ENCODE measurements at places on chromosomes 6 and 20.

DNA sequence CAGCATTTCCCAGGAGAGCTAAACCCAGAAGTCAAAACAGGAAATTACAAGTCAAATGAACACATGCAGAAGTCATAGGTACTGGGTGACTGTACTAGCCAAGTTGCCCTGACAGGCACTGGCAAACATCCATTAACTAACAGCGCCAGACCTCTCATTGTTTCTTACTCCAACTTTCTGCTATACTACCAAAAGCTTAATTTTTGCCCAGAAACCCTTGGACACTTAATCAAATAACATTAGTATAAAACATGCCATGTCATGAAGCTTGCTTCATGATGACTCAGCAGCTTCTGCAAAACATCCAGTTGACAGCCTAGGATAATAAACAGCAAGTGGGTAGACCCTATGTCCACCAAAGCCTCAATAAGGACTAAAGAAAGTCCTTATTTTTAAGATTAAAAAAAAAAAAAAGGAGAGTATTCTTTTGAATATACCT is 3.5 kb downstream of the NUP153 start:
- DNase-seq: no peak

GRCh38 chr6:65566117-65566516 is 140.9 kb downstream of the EYS start:
- DNase-seq: no peak

GRCh38 chr6:81253821-81254220 is 498.7 kb downstream of the TENT5A start:
- DNase-seq: no peak

GRCh38 chr6:26332408-26332807 is 32.6 kb upstream of the BTN3A2 start:
- no peak for DNase-seq

DNA sequence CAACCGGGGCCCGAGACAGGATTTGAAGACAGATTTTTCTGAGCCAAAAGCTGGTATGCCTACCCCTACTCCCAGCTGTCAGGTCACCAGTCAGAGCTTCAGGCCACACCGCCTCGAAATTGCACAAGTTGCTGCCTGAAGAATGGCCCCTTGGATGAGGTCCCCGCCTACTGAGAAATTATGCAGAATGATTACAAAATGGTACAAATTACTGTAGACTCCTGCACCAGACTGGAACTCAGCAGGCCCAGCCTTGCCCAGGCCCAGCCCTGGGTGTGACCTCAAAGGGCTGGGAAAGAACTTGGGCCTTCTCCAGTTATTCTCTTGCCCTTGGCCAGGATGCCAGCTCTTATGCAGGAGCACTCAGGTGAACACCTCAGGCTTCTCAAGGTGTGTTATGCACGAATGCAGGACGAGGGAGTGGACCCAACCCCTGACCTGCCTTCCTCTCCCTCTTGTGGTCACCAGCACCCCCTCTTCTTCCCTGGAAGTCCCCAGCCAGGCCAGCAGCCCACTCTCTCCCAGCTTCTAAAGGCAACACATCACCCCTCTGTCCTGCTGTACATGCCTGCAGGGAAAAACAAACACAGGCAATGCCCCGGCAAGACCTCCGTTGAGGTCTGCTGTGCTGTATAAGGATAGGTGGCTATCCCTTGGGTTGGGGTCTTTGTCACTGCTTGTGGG is 88.7 kb upstream of the NAA20 start:
- no peak for DNase-seq

GRCh38 chr6:137236581-137237355 is 17.6 kb upstream of the IFNGR1 start:
- DNase-seq: no peak

DNA sequence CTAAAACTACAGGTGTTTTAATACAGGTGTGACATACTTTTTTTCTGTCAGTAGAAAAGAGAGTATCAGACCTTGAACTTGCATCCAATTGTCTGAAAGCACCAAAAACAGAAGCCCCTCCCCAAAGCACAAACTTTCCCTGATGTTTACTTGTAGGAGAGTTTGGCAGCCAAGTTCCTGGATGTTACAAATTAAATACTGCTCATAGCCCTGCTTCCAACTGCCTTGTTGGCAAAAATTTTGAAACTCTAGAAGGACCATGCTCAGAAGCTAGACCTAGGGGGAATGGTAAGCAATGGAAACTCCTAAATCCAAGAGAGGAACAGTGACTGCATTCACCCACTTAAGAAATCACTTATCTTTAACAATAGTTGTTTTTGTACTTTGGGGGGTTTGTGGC is 17.0 kb upstream of the ARG1 start:
- no peak for DNase-seq

DNA sequence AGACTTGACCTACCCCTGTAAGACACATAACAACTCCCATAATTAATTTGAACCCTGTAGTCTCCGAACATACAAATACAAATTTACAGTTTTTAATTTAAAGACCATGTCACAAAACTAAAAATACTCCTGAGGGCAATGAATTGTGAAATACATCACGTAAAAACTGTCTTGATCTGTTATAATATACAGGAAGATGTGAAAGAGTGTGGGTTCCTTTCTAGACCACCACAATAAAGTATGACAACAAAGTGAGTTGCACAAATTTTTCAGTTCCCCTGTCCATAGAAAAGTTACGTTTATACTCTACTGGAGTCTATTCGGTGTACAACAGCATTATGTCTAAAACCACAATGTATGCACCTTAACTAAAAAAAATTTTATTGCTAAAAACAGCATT is 11.0 kb upstream of the BLOC1S5 start:
- DNase-seq: no peak

GRCh38 chr6:148888856-148889255 is 142.0 kb downstream of the UST start:
- DNase-seq: no peak

DNA sequence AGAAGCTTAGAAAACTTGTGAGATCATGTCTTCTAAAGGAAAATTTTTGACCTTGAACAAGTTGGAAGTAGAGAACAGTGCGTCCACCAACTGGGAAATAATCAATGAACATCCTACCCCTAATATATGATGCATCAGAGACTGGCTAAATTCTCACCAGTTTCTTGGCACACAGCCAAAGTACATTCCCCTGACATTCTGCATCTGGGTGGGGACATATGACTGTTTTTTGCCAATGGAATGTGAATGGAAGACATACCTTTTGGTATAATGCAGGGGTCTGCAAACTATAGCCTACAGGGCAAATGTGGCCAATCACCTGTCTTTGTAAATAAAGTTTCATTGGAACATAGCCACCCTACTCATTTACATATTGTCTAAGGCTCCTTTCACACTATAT is 84.7 kb downstream of the HAO1 start:
- no peak for DNase-seq

All from progenitor cell of endocrine pancreas (in vitro differentiated cells).